ENCODE measurements at places on chromosomes 12 and 14.
A peak's percentile ranks its signal among the peaks of the same experiment; 100 is the strongest.

DNA sequence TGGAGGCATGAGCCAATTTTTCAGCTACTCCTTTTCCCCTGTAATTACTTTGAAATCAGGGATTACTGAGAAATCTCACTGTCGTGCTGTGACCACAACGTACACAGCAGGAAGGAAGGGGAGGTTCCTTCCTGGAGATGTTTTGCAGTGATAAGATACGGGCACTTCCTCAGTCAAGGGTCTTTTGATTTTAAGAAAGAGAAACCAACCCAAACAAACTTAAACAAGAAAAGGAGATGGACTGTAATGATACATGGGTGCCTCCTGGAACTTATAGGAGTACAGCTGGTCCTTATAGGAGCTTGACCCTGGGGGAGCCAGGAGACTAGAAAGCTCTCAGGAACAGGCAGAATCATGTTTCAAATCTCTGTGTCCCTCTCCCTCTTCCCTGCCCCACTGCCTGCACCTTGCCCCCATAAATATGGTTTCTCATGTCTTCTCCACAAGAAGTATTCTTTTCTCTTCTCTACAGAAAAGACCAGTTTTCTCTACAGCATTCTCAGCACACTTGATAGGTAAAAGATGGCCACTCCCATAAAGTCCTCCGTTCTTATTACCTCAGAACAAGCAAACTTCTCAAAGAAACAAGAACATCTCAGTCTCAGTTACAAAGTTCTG is 281.1 kb upstream of the AMIGO2 start:
- DNase-seq, result peak; percentile 36

GRCh38 chr12:4615667-4616066 is 33.2 kb downstream of the AKAP3 start:
- no peak for DNase-seq

GRCh38 chr12:124321556-124322270 is 26.8 kb downstream of the RFLNA start:
- no peak for DNase-seq

DNA sequence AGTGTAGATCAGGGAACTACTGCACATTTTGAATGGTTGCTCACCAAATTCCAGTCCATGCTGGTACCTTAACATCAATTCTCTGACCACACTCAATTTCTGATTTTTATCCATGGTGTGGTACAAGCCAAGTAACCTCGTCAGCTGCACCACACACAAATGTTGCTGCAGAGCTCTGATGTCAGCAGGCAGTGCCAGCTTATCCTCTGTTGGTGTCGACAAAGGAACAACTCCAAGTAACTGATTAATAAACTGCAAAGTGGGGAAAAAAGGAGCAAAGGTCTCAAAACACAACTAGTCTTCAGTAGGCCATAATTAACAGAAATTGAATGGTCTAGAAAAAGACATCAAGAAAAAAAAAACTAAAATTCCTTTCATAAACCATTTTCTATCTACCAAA is 47.4 kb downstream of the NAA25 start:
- no peak for DNase-seq

GRCh38 chr12:126067626-126068329 is 1002.5 kb downstream of the AACS start:
- DNase-seq, result no peak

GRCh38 chr12:1916371-1917171 is 1.9 kb downstream of the CACNA2D4 start:
- DNase-seq, result no peak

- no peak for DNase-seq
Measured at GRCh38 chr14:79270361-79270760, 940.9 kb downstream of the DIO2 start.

GRCh38 chr12:42118136-42118879 is 26.4 kb downstream of the GXYLT1 start:
- no peak for DNase-seq

DNA sequence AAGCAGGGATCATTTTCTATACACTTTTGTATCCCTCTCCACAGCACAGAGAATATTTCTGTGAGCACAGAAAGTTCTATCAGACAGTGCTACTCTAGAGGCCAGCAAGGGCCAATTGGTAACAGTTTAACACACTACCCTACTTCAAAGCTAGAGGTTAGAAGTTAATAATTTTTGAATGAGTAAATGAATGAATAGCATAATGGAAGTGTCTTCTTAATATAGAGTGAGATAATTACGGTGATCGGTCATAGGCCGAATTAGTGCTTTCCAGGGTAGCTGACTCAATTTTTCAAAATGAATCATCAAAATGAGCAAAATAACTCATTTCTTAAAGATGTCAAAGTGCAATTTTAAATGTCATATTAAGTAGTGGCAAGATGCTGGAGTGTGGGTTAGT is 67.0 kb upstream of the CCDC198 start:
- no peak for DNase-seq

DNA sequence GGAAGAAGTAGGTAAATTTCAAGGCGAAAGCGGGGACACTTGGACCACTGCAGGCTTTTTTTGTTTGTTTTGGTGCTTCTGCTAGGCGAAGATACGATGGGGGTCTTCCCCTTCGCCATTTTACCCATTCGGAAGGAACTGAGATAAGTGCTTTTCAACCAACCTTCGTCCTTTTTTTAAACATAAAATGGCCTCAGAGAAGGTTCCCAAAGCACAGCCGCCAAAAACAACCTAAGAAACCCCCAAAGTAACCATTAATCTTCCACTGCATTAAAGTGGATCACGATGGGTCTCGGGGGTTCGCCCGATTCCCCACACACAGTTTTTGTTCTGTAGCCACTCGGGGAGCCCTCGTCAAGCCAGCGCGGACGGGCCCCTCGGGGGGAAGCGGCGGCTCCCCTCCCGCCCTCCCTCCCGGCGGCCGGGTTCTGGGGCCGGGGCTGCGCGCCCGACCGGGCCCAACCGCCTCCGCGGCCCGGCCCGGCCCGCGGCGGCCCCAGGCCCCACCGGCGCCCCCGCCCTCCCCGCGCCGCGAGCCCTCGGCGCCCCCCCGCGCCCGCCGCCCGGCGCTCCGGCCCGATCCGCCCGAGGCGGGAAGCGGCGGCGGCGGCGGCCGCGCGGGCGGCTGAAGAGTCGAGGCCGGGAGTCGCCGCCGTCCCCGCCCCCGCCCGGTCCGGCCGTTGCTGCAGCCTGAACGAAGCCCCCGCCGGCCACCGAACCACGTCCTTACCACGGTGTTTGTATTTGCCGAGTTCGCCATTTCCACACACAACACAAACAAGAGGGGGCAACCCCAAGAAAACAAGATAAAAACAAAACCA is 790 bp downstream of the GTF2A1 start:
- DNase-seq, result peak; percentile 33

DNA sequence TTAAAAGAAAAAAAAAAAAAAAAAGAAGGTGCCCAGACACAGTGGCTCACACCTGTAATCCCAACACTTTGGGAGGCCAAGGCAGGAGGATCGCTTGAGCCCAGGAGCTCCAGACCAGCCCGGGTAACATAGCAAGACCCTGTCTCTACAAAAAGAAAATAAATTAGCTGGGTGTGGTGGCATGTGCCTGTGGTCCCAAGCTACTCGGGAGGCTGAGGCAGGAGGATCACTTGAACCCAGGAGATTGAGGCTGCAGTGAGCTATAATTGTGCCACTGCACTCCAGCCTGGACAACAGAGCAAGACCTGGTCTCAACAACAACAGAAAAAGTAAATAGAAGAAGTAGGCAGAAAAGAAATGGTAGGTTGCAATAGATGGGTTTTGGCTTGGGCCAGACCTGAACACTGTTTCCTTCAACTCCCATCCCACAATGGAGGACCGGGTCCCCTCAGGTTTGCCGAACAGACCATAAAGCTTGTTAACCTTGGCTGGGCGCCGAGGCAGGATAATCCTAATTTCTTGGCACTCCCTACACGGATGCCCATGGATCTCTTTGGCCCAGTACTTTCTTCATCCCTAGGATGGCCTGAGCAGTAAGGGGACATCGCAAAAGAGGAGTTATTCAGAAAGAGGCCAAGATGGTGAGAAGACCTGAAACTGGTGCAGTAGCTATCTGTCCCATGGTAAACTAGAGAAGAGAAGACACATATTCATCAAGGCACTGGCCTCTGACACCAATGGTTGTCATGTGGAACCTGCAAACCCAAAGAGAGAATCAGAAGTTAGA is 165.5 kb upstream of the CCND2 start:
- no peak for DNase-seq

GRCh38 chr12:106248312-106248845 is 559 bp upstream of the CKAP4 start:
- DNase-seq, result peak; percentile 32

DNA sequence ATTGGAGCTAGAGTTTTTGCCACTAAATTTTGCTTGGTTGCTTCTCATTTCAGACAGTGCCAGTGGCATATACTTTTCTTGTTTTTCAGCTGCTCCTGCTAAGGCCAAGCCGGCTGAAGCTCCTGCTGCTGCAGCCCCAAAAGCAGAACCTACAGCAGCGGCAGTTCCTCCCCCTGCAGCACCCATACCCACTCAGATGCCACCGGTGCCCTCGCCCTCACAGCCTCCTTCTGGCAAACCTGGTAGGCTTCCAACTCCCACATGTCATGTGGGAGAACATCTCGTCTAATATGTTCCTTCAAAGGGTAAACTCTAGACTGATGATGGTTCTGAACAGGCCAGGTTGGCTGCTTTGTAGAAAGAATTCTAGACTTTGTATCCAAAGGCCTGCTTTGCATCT is 11.0 kb downstream of the DLST start:
- DNase-seq, result no peak

DNA sequence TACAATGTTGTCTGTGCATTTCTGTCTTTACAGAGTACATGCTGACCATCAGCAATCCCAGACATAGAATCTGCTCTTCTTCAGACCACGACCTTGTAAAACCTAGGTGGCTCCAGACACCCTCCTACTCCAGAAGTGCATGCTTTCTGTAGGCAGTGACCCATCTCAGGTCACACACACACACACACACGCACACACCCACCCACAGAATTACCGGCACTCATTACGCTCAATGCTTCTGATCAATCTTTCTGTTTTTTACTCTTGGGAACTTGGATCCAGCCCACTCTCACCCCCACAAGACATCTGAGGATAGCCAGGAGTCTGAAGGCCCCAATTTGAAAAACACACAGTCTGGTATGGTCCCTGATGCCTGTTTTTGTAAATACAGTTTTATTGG is 7.5 kb upstream of the TSPAN9 start:
- DNase-seq, result no peak

GRCh38 chr12:115620816-115621215 is 656.7 kb downstream of the MED13L start:
- DNase-seq, result no peak

DNA sequence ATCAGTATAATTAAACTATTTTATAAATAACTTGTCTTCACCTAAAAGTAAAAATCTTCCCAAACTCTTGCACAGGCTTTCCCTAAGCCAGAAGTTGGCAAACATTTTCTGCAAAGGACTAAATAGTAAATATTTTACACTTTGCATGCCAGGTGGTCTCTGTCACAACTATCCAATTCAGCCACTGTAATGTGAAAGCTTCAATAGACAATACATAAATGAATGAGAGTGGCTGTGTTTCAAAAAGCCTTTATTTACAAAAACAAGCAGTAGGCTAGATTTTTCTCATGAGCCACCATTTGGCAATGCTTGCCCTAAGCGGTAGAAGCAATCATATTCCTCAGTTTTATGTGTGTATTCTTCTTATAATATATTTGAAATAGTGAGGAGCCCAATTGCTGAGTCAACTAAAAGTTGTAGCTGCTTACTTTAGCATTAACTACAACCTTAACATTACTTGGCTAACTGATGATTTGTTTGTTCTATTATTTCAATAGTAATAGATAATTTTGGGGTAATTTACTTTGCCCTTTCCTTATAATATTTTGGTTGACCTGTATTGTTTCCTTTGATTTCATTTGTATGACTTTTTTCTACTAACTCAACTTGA is 236.0 kb upstream of the SYT1 start:
- DNase-seq, result no peak

- no peak for DNase-seq
Measured at GRCh38 chr14:22510527-22511110, 78.4 kb downstream of the DAD1 start.

DNA sequence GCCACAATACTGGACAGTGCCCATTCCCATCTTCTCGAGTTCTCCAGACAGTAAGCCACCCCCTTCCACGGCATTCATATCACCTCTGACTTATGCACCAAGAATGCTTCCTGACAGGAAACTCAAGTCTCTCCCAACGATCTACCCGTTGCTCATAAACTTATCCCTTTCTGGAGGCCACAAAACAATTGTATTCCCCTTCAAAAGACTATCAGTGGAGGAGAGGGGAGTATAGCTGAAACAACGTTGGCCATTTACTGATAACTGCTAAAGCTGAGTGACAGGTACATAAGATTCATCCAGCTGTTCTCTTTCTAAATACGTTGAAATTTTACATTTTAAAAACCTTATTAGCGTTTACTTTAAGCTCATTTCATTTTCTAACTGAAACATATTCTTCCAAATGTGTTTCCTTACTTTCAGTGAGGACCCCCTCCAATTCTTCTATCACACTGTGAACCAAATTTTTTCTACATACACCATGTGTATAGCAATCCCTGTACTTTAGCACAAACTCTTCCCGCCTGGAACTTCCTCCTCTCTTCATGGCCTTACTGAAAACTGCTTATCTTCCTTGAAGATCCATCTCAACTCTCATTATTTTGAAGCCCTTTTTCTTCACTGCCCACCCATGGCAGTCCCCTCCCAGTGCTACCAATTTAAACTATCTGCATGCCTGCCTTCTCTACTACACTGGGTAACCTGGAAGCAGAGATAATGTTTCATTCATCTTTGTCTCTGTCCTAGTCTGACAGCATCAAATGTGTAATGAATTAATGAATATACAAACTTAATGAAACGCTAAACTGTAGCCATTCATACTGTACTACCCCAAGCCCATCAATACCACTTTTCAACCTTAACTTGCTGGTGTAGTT is 28.8 kb downstream of the ATXN2 start:
- no peak for DNase-seq

GRCh38 chr12:105420659-105421240 is 90.3 kb downstream of the C12orf75 start:
- peak; percentile 73 for DNase-seq

- DNase-seq, result no peak
Measured at GRCh38 chr12:34394211-34395055, 372.1 kb downstream of the ALG10 start.

DNA sequence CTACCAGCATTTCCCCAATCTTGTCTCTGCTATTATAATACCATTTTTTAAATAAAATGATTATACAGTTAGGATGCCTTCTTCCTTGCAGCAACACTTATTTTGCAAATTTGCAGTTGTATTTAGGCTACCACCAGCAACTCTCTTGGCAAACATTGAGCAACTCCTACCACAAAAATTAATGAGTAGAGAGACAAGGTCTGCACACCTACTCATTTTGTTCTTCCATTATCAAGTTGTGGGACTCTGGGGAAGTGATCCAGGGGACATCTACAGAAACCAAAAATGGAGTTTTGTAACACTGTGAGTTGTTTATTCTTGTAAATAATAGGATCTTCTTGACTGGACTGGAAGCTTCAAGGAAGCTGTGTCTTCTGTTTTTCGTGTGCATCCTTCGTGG is 38.6 kb downstream of the DGLUCY start:
- no peak for DNase-seq

- no peak for DNase-seq
Measured at GRCh38 chr14:95163666-95164065, 6.3 kb upstream of the DICER1 start.

GRCh38 chr12:46263140-46264016 is 5.5 kb downstream of the SLC38A1 start:
- DNase-seq, result no peak

GRCh38 chr12:31895449-31896150 is 63.6 kb upstream of the RESF1 start:
- DNase-seq, result no peak

GRCh38 chr14:34072921-34073320 is 122.0 kb upstream of the EGLN3 start:
- no peak for DNase-seq

- no peak for DNase-seq
Measured at GRCh38 chr14:101226603-101227425, 323.3 kb upstream of the RTL1 start.

GRCh38 chr12:92457458-92458180 is 245.2 kb upstream of the PLEKHG7 start:
- DNase-seq, result no peak

All from endothelial cell (in vitro differentiated cells).